ENCODE measurements at places on chromosomes 3 and 15. TPM values are rescaled to one million over a fixed set of nuclear protein-coding genes. Genes with fewer than 3 reads are reported as not detected.

GRCh38 chr3:69329892-69330291 is 56.0 kb downstream of the FRMD4B start:
- no peaks in the 10 kb centered on the region for H3K27me3 ChIP-seq
- no peaks in the 10 kb centered on the region for H3K4me1 ChIP-seq
- no peak overlapping the region for H3K4me3 ChIP-seq
- DNase-seq, result no peak
- no peaks in the 10 kb centered on the region for H3K36me3 ChIP-seq
- no peak overlapping the region for H3K27ac ChIP-seq

DNA sequence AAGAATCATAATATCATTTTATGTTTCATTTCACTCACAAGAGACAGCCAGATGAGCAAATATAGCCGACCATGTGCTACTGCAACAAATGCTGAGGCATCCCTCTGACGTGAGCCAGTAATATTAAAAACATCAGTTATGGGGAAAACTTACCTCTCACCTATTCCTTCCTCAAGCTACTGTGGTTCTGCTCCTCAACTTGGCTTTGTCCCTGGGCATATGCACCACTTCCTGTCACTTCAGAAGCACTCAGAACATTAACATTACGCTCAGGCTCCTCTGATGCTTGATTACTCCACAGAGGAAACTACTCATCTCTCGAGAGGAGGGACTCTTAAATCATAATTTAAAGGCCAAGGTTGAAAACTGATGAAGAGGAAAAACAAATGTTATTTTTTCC is 457.0 kb upstream of the ALCAM start:
- H3K4me3 ChIP-seq, result no peak overlapping the region
- DNase-seq, result no peak
- H3K4me1 ChIP-seq, result no peaks in the 10 kb centered on the region
- no peak overlapping the region for H3K27ac ChIP-seq

DNA sequence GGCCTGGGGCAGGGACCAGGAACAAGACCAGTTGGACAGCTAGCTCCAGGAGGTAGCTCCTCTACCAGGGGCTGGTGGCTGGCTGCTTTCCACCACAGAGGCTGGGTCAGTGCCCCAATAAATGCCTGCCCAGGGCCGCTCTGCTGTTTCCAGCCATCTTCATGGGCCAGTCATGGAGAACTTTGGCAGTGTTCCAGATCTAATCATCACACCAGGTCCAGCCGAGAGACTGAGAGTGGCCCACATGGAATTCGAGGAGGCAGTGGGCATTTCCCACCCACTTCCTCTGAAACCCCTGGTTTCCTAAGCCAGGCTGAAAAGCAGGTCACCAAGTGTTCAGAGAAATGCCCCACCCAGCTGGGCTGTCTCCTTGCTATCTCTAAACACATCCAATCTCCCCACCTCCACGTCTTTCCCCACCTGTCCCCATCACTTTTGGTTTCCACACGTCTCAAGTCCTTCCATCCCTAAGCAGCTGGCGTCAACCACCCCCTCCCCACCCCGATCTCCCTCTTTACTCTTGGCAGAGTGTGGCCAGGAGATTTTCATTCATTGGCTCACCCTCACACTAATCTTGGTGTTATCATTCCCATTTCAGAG is 190.0 kb upstream of the LINGO1 start:
- no peak overlapping the region for H3K4me3 ChIP-seq
- H3K27me3 ChIP-seq, result peaks cover 9% of the 10 kb centered on the region
- no peak overlapping the region for H3K27ac ChIP-seq
- H3K36me3 ChIP-seq, result no peaks in the 10 kb centered on the region

SPESP1 gene
- 6.1 TPM for total RNA-seq

GRCh38 chr3:7854721-7855120 is 646.9 kb upstream of the LMCD1 start:
- no peak for DNase-seq
- no peaks in the 10 kb centered on the region for H3K36me3 ChIP-seq
- no peaks in the 10 kb centered on the region for H3K4me1 ChIP-seq
- H3K27ac ChIP-seq, result no peak overlapping the region
- H3K27me3 ChIP-seq, result no peaks in the 10 kb centered on the region

DNA sequence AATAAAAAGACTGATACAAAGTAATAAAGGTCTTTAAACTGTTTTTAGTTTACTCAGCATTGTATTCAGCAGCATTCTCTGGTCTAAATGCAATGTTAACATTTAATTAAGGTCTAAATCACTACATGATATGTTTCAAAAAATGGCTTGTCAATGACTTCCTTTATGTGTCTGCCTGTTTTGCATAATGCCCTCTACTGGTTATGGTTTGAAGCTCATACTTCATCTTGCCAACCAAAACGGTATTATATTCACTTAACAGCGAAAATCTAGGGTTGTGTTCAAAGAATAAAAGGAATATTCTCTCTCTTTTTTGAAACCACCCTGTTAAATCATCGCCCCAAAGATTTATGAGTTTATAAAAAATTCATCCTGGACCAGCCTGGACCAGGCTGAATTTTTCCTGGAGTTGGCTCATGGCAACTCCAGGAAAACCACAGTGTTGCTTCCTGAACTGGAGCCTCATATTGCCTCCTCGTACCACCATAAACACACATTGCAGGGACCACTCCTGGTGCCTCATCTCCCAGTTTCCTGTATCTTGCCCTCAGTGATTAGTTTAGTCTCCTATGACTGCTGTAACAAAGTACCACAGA is 6.7 kb upstream of the NCEH1 start:
- H3K4me3 ChIP-seq, result no peak overlapping the region
- DNase-seq, result no peak
- H3K4me1 ChIP-seq, result no peaks in the 10 kb centered on the region
- H3K36me3 ChIP-seq, result no peaks in the 10 kb centered on the region

DNA sequence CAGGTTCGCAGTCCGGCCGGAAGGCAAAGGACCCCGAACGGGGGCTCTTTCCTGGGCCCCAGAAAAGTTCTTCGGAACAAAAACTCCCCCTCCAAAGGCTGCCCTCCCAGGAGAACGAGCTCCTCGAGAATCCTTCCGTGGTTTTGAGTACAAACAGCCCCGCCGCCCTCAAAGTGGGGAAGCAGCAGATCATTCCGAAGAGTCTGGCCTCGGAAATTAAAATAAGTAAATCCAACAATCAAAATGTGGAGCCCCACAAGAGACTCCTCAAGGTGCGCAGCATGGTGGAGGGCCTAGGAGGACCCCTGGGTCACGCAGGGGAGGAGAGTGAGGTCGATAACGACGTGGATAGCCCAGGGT is 1.3 kb downstream of the ARHGEF26 start:
- no peaks in the 10 kb centered on the region for H3K4me1 ChIP-seq
- no peaks in the 10 kb centered on the region for H3K27me3 ChIP-seq

HAPLN3 gene
- total RNA-seq, result 3.4 TPM

ZBBX gene
- total RNA-seq, result not detected

GRCh38 chr3:173354124-173354523 is 43.4 kb upstream of the NLGN1 start:
- H3K27me3 ChIP-seq, result no peaks in the 10 kb centered on the region
- H3K36me3 ChIP-seq, result no peaks in the 10 kb centered on the region
- H3K27ac ChIP-seq, result no peak overlapping the region
- no peak overlapping the region for H3K4me3 ChIP-seq
- no peaks in the 10 kb centered on the region for H3K4me1 ChIP-seq

GRCh38 chr3:189710620-189711402 is 79.6 kb downstream of the TP63 start:
- H3K4me3 ChIP-seq, result no peak overlapping the region
- peak overlapping the region; percentile 19 for H3K27ac ChIP-seq
- DNase-seq, result no peak
- no peaks in the 10 kb centered on the region for H3K27me3 ChIP-seq

- no peaks in the 10 kb centered on the region for H3K36me3 ChIP-seq
- no peak overlapping the region for H3K27ac ChIP-seq
- H3K4me3 ChIP-seq, result no peak overlapping the region
- no peaks in the 10 kb centered on the region for H3K4me1 ChIP-seq
Observed at GRCh38 chr3:59107856-59108815, 58.3 kb upstream of the CFAP20DC start.

- H3K27ac ChIP-seq, result no peak overlapping the region
- H3K4me1 ChIP-seq, result no peaks in the 10 kb centered on the region
- no peaks in the 10 kb centered on the region for H3K27me3 ChIP-seq
- H3K4me3 ChIP-seq, result no peak overlapping the region
- no peaks in the 10 kb centered on the region for H3K36me3 ChIP-seq
Observed at GRCh38 chr3:128257632-128258031, 104.4 kb downstream of the EEFSEC start.

DNA sequence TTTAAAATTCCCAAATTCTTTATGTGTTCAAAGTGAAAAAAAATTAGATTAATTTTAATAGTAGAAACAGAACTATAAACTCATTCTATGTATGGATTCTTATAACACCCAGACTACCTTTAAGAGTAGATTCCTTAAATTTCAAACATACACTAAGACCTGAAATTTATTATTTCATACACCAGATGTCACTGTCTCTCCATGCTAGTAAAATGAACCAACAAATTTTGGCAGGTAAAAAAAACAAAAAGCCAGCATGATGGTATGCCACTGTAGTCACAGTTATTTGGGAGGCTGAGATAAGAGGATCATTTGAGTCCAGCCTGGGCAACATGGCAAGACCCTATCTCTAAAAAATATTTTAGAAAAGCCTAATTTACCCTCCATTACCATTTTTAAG is 461.3 kb upstream of the NAALADL2 start:
- no peak overlapping the region for H3K4me3 ChIP-seq
- no peak overlapping the region for H3K27ac ChIP-seq
- H3K27me3 ChIP-seq, result no peaks in the 10 kb centered on the region
- no peak for DNase-seq
- H3K4me1 ChIP-seq, result no peaks in the 10 kb centered on the region

DNA sequence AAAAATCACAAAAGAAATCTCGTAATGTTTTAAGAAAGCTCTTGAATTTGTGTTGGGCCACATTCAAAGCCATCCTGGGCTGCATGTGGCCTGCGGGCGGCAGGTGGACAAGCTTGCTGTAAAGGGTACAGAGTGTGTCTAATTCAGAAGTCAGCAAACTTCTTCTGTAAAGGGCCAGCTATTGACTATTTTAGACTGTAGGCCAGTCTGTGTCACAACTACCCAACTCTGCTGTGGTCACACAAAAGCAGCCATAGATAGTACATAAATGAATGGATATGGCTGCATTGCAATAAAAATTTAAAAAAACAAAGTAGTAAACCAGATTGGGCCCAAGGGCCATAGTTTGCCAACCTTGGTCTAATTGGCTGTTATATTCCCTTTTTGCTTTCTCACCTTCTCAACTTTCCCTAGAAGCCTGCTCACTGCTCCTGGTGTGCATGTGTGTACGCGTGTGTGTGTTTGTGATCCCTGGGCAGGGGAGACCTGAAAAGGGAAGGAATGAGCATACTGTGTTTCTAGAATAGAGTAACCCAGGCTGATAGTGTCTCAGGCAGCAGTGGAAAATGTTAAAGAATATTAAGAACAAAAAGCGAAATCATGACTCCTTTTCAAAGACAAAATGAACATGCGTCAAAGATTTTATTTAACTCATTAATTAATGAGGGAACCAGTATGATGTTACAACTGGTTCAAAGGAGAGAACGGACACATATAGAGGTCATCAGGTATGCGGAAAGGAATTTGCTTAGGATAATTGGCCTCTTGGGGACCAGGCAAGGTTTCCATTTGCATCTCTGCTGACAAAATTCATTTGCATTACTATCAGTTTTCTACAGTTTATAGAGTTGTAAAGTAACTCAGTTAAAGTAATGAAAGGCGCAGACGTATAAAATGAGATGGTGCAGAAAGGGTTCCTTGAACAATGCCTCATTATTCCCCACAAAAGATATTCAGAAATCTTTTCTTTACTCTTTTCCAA is 248.0 kb downstream of the THSD4 start:
- DNase-seq, result no peak
- no peaks in the 10 kb centered on the region for H3K4me1 ChIP-seq
- no peak overlapping the region for H3K4me3 ChIP-seq
- no peak overlapping the region for H3K27ac ChIP-seq
- H3K27me3 ChIP-seq, result no peaks in the 10 kb centered on the region
- H3K36me3 ChIP-seq, result no peaks in the 10 kb centered on the region

GRCh38 chr3:38264353-38264771 is 1.2 kb upstream of the SLC22A13 start:
- no peaks in the 10 kb centered on the region for H3K27me3 ChIP-seq
- H3K27ac ChIP-seq, result no peak overlapping the region
- no peaks in the 10 kb centered on the region for H3K4me1 ChIP-seq
- no peak overlapping the region for H3K4me3 ChIP-seq
- no peaks in the 10 kb centered on the region for H3K36me3 ChIP-seq

MKRN2 gene
- 34.7 TPM for total RNA-seq

- H3K27ac ChIP-seq, result peak overlapping the region; percentile 38
- no peak overlapping the region for H3K4me3 ChIP-seq
- DNase-seq, result no peak
- no peaks in the 10 kb centered on the region for H3K4me1 ChIP-seq
- no peaks in the 10 kb centered on the region for H3K27me3 ChIP-seq
Observed at GRCh38 chr3:115239717-115240116, 92.6 kb upstream of the ZBTB20 start.

GRCh38 chr3:55725681-55726500 is 238.8 kb upstream of the WNT5A start:
- H3K36me3 ChIP-seq, result no peaks in the 10 kb centered on the region
- no peaks in the 10 kb centered on the region for H3K4me1 ChIP-seq

DNA sequence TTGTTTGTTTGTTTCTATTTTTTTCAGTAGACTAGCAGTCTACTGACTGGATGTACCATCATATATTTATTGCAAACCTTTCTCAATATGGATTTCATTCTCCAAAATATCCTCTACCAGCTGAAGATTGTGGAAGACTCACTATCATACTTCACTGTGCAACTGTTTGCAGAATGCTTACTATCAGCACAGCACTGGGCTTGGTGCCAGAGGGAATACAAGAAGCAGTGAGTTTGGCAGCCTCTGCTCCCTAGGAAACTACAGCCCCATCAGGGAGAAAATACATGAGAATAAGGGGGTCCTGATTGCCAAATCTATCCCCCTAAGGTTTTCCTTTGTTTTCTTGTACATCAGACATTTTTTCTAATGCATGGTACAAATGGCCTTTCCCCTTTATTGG is 27.5 kb downstream of the AQP9 start:
- no peaks in the 10 kb centered on the region for H3K27me3 ChIP-seq
- no peak overlapping the region for H3K27ac ChIP-seq
- DNase-seq, result no peak
- no peaks in the 10 kb centered on the region for H3K36me3 ChIP-seq
- H3K4me1 ChIP-seq, result no peaks in the 10 kb centered on the region

ZNF385D gene
- 3.8 TPM for total RNA-seq

CYP8B1 gene
- not detected for total RNA-seq

DNA sequence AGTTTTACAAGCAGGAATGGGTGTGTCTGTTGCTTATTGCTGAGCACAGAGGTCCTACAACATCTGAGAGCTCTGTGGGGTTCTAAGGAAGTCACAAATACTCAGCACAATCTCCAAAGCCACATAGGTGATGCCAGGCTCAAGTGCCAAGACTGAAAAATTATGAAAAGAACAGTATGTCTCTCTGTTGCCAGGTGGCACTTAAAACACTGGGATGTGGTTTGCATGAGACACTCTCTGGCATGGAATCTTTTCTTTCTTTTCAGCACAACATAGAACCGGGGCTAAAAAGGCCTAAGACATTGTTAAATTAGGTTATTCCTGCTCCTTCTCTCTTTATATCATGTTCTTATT is 127.3 kb upstream of the PRICKLE2 start:
- no peaks in the 10 kb centered on the region for H3K36me3 ChIP-seq
- H3K4me1 ChIP-seq, result peaks cover 15% of the 10 kb centered on the region
- DNase-seq, result peak; percentile 74

ATP8B4 gene
- 9.5 TPM for total RNA-seq
